Smooth muscle cell of trachea (primary cell): ENCODE measurements at places on chromosomes 3 and 15. TPM values are rescaled to one million over a fixed set of nuclear protein-coding genes. Genes with fewer than 3 reads are reported as not detected.

LMAN1L gene
- 0.15 TPM in 1 of 2 replicates, not detected in the other for total RNA-seq

ZNF860 gene
- total RNA-seq = 0.17 and 1.0 TPM in 2 replicates

SAMD7 gene
- not detected in 2 replicates for total RNA-seq

NR2E3 gene
- total RNA-seq = 0.29 TPM in 1 of 2 replicates, not detected in the other

CPNE9 gene
- not detected in 2 replicates for total RNA-seq

FAM43A gene
- 13.1 and 25.8 TPM in 2 replicates for total RNA-seq

LYZL4 gene
- total RNA-seq = not detected in 2 replicates

EPHA6 gene
- not detected in 2 replicates for total RNA-seq

CX3CR1 gene
- not detected in 2 replicates for total RNA-seq

FEZF2 gene
- not detected in 2 replicates for total RNA-seq

ACSBG1 gene
- under 0.01 TPM in 1 of 2 replicates, not detected in the other for total RNA-seq

DNAH1 gene
- total RNA-seq = 1.9 and 5.0 TPM in 2 replicates

HYAL1 gene
- total RNA-seq = 4.2 and 6.1 TPM in 2 replicates

SLC28A2 gene
- not detected in 2 replicates for total RNA-seq

HTR3E gene
- total RNA-seq = not detected in 2 replicates

CPA3 gene
- total RNA-seq = not detected in 2 replicates

SCN11A gene
- under 0.01 and 0.17 TPM in 2 replicates for total RNA-seq

SPG11 gene
- 103 and 126 TPM in 2 replicates for total RNA-seq

CORO2B gene
- 31.3 and 42.5 TPM in 2 replicates for total RNA-seq

CAND2 gene
- total RNA-seq = 4.7 and 16.9 TPM in 2 replicates

STRIT1 gene
- not detected in 2 replicates for total RNA-seq

ARPC4 gene
- total RNA-seq = 190 and 245 TPM in 2 replicates

HGD gene
- 0.17 and 0.29 TPM in 2 replicates for total RNA-seq

EIF1B gene
- 12.9 and 24.4 TPM in 2 replicates for total RNA-seq
